NCI-H2029 (cell line): ENCODE measurements at places on chromosomes 3 and 15.

- DNase-seq = no peak
These were observed 319.5 kb downstream of the C3orf38 start for GRCh38 chr3:88469216-88469615.

DNA sequence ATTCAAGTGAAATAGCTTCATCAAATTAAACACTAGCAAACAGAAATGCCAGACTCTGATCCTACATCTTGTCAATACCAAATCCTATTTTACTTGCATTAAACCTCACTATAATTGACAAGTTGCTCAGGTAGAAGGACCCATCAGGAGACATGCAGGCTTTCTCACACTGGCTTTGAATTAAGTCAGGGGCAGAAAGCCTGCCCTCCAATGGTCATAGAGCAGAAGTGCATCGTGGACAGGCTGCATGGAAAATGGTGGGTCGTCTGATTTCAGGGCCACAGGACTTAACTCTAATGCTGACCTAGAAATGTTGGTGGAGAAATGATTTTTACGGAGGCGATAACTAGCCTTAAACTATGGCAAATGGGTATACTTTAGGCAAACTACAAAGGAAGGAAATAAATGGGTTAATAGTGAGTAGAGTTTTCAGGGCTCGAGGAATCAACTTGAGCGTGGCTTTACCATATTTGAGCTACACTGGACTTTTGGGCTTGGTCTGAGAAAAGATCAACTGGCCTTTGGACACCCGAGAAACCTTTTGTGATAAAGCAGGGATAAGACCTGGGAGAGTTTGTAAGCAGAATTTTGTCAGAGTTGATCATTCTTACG, 283.9 kb downstream of the GRM7 start:
- peak; percentile 6 for DNase-seq

DNA sequence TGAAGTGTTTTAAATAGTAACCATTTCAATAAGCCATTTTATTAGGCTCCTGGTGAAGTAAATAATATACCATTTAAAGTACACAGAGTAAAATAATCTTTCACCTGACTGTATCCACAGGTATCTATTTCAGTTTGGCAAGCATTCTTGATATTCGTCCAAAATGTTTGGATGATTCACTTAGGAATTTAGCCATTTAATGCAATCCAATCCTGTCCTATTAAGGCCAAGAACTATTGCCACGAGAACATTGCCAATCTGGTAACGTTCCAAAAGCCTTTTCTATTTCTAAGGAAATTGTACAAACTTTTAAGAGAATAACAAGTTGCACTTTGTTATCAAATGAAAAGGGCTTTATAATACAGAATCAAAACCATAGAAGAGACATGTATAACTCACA, 209.8 kb upstream of the THRB start:
- peak; percentile 39 for DNase-seq

DNA sequence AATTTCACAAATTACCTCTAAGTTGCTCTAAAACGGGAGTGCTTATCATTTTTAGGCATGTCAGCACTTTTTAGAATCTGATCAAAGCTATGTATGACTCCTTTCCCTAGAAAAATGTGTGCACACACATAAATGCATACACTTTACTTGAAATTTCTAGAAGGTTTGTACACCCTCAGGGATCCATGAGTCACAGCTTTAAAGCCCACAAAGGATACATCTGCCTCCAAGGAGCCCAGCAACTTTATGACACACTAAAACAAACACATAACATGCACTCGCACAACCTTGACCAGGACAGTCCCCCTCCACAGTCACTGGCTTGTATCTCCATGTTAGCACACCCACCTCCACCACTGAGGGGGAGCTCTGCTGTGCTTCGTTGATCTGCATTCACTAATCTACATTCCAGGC, 722.0 kb upstream of the CFAP20DC start:
- DNase-seq = no peak

DNA sequence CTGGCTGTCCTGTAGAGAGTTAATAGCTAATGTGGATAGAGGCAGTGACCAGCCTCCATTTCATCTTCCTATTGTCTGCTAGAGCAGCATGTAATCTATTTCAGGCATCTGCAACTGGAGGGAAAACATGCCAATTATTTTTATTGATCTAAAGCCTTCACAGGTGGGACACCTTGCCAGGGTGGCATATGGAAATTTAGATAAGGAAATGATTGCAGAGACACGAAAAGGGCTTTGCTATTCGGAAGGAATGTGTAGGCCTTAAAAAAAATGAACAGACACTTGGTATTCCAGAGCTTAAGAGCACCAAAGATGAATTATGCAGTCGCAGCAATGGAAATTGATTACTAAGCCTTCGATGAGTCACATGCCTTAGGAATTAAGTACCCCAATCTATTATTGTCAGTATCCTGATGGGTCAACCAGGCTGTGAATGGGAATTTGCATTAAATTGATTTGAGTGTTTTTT, 454.7 kb downstream of the SQOR start:
- DNase-seq = no peak

- no peak for DNase-seq
These were observed 723.9 kb upstream of the ALCAM start for GRCh38 chr3:104642827-104643226.

- no peak for DNase-seq
These were observed 308.9 kb downstream of the CTNNB1 start for GRCh38 chr3:41508063-41508696.

GRCh38 chr3:45763303-45763675, 33.0 kb downstream of the SLC6A20 start:
- no peak for DNase-seq

DNA sequence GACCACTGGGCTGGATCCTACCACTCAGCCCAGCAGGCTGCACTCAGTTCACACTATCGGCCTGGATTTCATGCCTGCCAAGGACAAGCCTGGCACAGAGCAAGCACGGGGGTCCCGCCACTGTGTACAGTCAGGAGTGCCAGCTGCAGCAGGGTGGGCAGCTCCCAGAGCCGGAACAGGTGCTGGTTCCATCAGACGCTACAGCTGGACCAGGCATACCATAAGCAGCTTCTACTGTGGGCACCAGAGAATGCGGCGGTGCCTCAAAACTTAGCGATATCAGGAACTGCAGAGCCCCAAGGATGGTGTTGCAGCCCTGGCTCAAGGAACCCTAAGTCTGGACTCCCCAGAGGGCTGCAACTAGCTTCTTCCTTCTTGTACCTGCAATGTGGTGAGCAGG, 124.8 kb downstream of the BCHE start:
- DNase-seq = no peak

- DNase-seq = no peak
These were observed 507.6 kb downstream of the NR2F2 start for GRCh38 chr15:96838081-96838480.

DNA sequence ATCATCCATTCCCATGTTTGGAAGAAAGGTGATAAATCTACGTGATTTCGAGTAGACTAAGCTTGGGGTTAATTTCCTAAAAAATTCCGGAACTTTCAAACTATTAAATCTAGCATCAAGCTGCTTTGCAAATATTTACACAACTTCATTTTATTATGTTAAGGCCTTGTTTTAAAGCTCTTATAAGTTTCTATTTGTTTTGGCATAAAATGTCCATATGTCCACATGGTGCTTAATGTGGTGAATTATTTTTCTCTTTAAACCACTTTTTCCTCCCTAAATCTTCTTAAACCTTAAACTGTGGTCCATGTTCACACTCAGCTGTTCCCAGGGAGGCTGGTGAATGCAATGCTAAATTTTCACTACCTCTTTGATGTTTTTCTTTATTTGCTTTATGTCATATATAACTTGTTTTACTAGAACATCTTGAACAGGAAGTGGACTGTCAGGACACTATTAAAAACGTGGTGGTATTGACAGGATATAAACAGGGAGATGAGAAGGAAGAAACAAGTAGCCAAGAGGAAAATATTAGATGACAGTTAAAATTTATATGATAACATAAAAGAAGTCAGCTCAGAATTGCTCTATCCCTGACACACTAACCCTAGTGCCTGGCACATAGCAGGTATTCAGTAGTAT, 72.5 kb upstream of the AGTR1 start:
- DNase-seq = no peak

DNA sequence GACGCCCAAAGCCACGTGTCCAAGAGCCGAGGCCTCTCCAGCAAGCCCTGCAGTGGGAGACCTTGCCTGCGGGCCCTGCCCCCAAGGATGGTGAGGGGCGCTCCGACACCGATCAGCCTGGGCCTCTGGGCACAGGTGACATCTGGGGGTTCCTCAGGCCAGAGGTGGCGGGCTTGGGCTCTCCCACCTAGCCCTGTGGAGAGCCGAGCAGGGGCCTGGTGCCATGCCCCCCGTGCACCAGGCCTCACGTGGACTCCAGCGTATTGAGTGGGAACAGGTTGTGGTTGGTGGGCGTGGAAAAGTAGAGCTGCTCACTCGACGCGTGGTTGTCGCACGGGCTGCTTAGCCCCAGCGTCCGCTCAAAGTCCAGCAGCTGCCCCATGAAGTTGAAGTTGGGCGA, 5.8 kb downstream of the DUSP7 start:
- DNase-seq = no peak

DNA sequence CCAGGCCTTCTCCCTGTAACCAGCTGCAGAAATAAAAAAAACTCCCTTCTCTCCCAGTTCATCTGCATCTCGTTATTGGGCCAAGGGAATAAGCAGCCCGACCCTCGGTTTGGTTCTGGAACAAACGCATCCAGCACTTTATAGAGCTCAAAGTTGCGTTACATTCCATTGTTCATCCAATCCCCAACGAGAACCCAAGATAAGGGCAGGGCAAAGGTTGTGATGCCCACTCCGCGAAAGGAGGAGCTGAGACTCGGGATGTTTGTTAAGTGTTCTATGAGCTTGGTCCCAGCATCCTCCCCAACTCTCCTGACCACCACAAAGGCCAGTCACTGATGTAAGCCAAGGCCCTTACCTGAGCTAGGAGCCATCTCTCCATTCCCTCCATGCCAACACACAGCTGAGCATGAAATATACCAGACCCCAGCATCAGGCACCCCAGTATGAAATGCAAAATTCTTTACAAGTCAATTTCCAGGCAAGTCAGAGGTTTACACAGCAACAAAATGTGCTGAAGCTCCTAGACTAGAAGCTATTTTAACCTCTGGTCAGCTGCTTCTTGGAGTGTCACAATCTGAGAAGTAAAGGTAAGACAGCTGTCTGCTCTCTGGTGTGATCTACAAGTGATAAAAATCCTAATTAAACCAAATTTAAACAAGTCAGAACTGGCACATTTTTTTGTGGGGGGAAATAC, 17.9 kb downstream of the CCDC12 start:
- DNase-seq = no peak

DNA sequence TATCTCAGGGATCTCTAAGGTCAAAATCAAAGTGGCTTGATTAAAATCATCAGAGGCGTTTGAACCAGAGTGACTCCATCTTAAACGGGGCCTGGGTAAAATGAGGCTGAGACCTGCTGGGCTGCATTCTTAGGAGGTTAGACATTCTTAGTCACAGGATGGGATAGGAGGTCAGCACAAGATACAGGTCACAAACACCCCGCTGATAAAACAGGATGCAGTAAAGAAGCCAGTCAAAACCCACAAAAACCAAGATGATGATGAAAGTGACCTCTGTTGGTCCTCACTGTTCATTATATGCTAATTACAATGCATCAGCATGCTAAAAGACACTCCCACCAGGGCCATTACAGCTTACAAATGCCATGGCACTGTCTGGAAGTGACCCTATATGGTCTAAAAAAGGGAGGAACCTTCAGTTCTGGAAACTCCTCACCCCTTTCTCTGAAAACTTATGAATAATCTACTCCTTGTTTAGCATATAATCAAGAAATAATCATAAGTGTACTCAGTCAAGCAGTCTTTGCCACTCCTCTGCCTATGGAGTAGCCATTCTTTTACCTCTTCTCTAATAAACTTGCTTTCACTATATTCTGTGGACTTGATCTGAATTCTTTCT, 143.3 kb upstream of the SLCO3A1 start:
- DNase-seq = no peak

- peak; percentile 91 for DNase-seq
These were observed 76.0 kb upstream of the HACD2 start for GRCh38 chr3:123660900-123661299.

- DNase-seq = peak; percentile 2
These were observed 63.9 kb downstream of the TMCC1 start for GRCh38 chr3:129829640-129830039.

- DNase-seq = no peak
These were observed 315.6 kb upstream of the THBS1 start for GRCh38 chr15:39265261-39265660.

- DNase-seq = no peak
These were observed 10.9 kb downstream of the AMOTL2 start for GRCh38 chr3:134363381-134363755.

DNA sequence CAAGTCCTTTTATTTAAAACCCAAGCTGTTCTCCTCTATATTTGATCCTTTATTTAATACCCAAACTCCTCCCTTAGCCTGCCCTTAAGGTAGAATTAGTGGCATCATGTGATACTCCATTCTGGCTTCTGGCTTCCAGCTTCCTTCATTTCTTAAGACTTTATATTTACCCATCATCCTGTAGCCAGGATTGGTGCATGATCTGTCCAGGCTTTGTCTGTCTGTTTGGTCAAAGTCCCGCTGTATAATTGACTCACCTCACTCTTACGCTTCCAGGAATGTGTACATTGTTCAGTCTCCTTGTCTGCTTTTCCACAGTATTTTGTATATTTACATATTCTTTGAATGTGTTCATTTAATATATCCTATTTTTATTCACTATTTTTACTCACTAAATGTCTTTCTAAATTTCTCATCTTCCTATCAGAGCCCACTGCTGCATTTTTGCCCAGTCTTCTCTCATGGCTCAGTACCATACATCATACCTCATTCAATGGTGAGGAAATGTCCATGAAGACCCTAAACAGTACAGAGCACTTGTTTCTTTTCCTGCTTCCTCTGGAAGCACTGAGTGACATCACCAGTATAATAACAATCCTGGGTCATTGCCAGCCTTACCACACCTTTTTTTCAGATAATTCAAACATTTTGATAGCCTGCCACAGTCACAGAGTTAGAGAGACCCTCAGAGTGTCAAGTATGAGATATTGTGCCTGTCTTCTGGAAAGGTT, 31.5 kb downstream of the TMEM108 start:
- no peak for DNase-seq

DNA sequence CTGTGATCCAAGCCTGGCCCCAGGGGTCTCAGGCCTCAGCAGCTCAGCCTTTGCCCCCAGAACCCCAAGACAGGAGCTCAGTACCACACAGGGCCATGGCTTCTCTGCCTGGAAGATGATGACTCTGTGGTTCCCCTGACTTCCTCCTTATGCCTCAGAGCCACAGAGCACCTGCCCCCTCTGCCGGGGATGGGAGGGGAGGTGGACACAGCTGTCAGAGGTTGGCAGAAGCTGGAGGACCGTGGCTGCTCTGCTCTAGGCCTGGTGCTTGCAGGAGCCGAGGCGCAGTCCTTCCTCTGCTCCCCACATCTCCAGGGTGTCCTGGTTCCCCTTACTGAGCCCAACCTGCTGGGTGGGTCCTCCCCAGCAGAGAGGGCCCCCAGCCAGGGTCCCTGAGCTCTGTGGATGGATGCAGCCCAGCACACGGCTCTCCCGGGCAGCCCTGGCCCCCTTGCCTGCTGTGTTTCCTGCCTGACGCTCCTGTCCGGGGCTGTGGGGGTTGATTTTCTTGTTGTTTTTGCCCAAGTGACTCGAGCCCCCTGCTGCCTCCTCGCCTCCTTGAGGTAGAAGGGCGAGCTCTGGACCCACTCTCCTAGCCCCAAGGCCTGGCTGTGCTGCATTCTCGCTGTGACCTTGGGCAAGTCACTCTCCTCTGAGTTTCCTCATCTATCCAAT, 36.6 kb downstream of the PSTPIP1 start:
- peak; percentile 34 for DNase-seq
